CD4-positive, alpha-beta T cell treated with Interleukin-4 for 4 hours (primary cell): ENCODE measurements at places on chromosomes 2 and 18.

DNA sequence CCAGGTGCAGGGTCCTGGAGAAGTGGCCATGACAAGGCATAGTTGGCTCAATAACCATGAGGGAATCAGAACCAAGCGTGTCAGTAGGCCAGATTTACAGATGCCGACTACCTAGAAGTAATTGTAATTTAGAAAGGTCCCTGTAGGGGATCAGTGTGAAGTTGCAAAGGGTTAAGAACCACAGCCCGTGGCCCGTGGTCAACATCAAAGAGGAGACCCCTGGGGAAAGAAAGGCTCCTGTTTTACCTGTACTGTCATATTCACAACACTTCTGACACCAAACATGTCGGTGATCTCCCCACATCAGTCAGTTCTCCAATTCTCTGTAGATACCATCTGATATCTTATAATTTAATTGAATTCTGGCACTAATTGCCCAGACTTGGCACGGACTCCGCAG, 31.0 kb downstream of the SP100 start:
- no peak for DNase-seq

GRCh38 chr2:29061616-29062015, 12.7 kb downstream of the PCARE start:
- DNase-seq: no peak

GRCh38 chr2:85988175-85988913, 99.6 kb upstream of the ST3GAL5 start:
- DNase-seq: no peak

- no peak for DNase-seq
Measured at GRCh38 chr2:195407783-195408182, 249.2 kb upstream of the SLC39A10 start.

DNA sequence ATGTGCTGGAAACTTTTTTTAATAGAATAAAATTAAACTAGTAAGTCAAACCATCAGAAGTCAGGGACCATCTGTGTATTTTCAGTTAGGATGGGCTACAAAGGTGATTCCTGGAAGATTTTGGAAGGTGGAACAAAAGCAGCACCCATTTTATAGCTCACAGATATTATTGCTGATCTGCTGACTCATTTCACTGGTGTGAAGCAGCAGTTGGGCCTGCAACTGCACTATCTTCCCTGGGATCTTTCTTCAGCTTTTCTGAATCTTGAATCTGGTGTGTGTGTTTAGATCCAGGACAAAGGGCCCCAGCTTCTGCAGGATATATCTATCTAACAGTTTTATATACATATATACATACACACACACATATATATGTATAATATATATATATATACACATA, 35.6 kb upstream of the BCL11A start:
- DNase-seq: no peak
